ENCODE measurements at places on chromosomes 1 and 21.

GRCh38 chr21:35226968-35227744 is 178.1 kb upstream of the RUNX1 start:
- peak; percentile 91 for ATAC-seq

- ATAC-seq = no peak
Observed at GRCh38 chr1:233295975-233296322, 424 bp upstream of the PCNX2 start.

DNA sequence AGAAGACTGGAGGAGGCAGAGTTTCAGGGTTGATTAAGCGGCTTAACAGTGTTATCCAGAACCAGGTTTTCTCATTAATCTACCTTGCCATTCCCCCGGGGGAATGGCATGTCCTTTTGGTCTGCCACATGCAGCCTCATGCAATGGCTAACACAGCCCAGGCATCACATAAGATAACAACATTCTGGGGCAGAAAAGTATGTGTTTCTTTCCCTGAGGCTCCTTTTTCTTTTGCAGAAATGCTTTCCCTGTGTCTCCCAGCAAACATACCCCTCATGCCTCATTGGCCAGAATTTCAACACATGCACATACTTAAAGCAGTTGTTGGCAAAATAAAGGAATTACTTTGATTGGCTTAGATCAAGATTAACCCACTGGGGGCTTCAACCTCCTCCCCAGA is 98.6 kb downstream of the OMA1 start:
- ATAC-seq = no peak

DNA sequence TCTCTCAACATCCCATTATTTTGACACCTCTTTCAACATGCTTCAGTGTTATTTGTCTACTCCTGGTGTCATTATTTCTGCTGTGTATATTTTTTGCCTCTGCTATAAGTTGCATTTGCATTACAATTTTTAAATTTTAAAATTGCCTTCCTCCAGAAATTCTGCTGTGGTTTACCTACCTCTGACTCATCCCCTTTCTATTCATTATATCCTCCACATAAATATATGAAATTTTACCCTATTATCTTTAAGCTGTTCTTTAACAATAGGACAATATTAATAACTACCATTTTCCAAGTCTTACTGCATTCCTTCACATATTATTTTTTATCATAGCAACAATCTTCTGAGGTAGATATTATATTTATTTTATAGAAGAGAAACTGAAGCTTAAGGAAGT is 178.1 kb upstream of the NRIP1 start:
- no peak for ATAC-seq

- no peak for ATAC-seq
Observed at GRCh38 chr1:1325288-1326074, 879 bp downstream of the CPTP start.

- no peak for ATAC-seq
Observed at GRCh38 chr1:86887479-86888162, 26.3 kb downstream of the SELENOF start.

DNA sequence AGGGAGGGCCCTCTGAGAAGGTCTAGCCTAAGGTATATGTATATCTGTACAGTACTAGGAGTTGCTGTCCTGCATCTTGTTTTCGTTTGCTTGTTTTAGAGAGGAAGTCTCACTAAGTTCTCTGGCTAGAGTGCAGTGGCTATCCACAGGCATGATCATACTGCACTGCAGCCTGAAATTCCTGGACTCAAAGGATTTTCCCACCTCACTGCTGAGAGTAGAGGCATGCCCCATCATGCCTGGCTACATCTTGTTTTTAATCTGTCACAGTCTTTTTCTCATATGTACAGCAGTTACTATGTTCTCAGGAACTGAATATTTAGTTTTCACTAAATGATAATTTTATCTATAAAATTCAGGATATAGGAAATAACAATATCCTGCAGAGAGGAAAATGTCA is 15.3 kb upstream of the PYHIN1 start:
- no peak for ATAC-seq

GRCh38 chr1:68570871-68571270 is 74.0 kb upstream of the DEPDC1 start:
- ATAC-seq = no peak

DNA sequence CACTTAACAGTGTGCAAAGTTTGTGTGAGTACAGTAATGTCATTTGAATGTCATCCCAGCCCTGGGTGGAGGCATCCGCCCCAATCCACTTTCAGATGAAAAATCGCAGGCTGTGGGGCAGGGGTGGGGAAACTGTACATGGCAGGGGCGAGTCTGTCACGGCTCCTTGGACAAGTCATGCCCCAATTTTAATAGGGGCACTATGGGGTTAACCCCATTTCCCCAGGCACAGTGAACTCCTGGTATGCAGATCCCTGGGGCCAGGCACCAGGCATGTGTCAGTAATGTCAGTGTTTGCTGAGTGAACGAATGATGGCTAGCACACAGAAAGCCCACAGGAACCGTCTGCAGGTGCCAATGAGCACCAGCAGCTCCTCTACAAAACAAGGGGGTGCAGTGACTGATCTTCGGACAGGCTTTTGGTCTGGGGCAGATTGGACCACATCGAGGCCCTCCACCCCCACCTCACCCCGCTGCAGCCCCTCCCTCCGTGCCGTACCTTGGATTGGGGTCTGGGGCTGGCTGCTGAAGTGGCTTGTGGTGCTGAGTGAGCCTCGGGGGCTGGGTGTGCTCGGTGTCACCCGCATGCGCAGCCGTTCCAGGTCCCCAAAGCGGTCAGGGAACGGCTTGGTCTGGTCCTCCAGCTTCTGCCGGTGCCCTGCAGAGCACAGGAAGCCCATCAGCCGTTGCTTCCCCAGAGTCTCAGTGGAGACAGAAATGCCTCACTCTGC is 23.2 kb downstream of the RUNX3 start:
- ATAC-seq = no peak

- ATAC-seq = no peak
Observed at GRCh38 chr1:103122983-103123720, 14.8 kb upstream of the COL11A1 start.

GRCh38 chr1:155004352-155005075 is 1.9 kb downstream of the ZBTB7B start:
- ATAC-seq = no peak

GRCh38 chr1:111789666-111790316 is 34.1 kb downstream of the DDX20 start:
- no peak for ATAC-seq

GRCh38 chr1:176785056-176785455 is 322.1 kb downstream of the PAPPA2 start:
- no peak for ATAC-seq

- no peak for ATAC-seq
Observed at GRCh38 chr1:39646232-39647081, 7.0 kb upstream of the HEYL start.

GRCh38 chr1:177597393-177597792 is 372.5 kb downstream of the SEC16B start:
- no peak for ATAC-seq

- ATAC-seq = no peak
Observed at GRCh38 chr1:82762829-82763532, 962.2 kb downstream of the ADGRL2 start.

DNA sequence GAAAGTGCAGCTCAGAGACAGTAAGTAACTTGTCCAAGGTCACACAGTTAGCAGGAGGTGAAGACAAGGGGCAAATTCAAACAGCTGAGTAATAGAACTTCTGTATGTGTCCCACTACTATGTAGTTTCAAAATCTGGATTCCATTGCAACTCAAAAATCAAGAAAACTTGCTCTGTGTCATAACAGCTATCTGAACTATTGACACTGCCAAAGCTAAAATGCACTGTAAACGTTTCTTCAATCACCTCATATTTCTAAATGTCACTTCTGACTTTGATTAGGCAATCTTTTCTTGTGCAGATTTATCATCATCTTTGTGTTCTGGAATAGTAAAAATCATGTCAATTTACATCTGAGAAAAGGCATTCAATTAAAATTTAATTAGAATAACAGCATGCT is 957.6 kb downstream of the MRPL39 start:
- no peak for ATAC-seq

- no peak for ATAC-seq
Observed at GRCh38 chr1:162169031-162169790, 99.7 kb downstream of the NOS1AP start.

- ATAC-seq = no peak
Observed at GRCh38 chr21:39601187-39601928, 11.4 kb upstream of the B3GALT5 start.

DNA sequence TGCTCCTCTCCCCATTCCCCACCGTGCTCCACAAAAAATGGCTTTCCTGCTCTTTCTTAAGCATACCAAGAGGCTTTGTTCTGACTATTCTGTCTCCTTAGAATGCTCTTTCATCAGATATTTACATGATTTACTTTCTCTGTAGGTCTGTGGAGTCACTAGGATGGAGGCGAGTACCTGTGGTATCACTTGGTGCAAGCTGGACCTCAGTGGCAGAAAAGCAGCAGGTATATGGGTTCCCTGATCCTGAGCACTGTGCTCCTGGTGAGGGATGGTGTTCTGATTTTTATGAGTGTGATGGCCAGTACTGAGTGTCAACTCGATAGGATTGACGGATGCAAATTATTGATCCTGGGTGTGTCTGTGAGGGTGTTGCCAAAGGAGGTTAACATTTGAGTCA is 10.0 kb downstream of the C1orf87 start:
- no peak for ATAC-seq

- no peak for ATAC-seq
Observed at GRCh38 chr1:217272385-217272784, 358.5 kb downstream of the GPATCH2 start.
